Activated CD4-positive, CD25-positive, alpha-beta regulatory T cell (primary cell): ENCODE measurements at places on chromosomes 1 and 21.

- no peak for DNase-seq
Measured at GRCh38 chr1:184695023-184695422, 59.6 kb downstream of the EDEM3 start.

- no peak for DNase-seq
Measured at GRCh38 chr1:78839704-78840277, 166.7 kb downstream of the ADGRL4 start.

GRCh38 chr1:160353223-160353622, 10.0 kb downstream of the NCSTN start:
- DNase-seq, result no peak

GRCh38 chr1:47411436-47411835, 4.6 kb upstream of the FOXE3 start:
- no peak for DNase-seq

DNA sequence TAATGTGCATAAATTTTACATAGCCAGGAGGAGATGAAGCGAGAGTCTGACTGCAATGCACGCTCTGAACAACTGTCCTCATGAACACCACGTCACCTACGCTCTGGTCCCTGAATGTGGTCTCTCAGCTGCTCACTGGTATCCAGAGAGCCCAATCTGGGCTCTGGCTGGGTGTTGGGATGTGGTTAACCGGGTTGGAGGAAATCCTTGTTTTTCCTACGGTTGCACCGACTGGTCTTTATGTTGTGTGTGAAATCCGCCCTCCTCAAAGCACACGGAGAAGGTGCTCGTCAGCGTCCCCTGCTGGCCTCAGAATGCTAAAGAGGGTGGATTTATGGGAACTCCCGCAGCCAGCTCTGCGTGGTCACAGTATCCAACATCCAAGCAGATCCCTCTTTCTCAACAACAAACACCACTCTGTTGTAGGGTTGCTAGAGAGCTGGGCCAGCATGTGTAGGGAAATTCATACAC, 51.8 kb upstream of the FAM89A start:
- no peak for DNase-seq

GRCh38 chr1:119222271-119222670, 81.8 kb upstream of the WARS2 start:
- DNase-seq, result no peak
